Activated CD8-positive, alpha-beta memory T cell treated with anti-CD3 and anti-CD28 coated beads for 4 hours (primary cell): ENCODE measurements at places on chromosomes 4 and X.

DNA sequence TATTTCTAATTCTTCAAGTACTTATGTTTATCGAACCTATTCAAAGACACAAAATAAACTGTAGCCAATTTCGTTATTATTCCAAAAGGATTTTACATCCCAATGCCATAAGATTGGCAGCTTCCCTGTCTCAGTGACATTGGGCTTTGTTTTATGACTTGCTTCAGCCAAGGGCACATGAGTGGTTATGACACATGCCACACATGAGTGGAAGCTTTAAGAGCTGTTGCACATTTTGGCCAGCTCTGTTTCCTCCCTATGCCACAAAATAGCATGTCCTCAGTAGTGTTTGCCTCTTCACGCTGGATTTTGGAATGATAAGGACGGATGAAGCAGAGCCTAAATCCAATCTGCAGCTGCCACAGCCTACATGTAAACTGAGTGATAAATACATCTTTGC, 21.9 kb downstream of the SEC24D start:
- no peak for DNase-seq

DNA sequence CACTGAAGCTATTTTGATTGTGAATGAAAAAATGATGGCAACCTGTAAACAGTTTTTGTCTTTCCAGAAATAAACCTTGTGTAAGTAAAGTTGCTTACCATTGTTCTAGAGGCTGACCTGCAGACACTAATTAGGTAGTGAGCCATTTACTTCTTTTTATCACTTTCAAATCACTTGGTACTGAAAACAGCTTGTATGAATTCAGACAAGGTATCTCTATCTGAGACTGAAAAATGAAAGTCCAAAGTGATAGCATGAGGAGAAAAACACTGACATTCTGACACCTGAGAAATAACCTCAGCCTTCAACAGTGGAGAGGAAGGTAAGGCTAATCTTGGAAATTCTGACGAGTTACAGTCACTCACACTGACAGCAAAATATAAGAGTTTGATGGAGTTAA, 238.8 kb downstream of the GPC3 start:
- no peak for DNase-seq

GRCh38 chrX:24055043-24055356, 244 bp downstream of the EIF2S3 start:
- DNase-seq = peak; percentile 0

DNA sequence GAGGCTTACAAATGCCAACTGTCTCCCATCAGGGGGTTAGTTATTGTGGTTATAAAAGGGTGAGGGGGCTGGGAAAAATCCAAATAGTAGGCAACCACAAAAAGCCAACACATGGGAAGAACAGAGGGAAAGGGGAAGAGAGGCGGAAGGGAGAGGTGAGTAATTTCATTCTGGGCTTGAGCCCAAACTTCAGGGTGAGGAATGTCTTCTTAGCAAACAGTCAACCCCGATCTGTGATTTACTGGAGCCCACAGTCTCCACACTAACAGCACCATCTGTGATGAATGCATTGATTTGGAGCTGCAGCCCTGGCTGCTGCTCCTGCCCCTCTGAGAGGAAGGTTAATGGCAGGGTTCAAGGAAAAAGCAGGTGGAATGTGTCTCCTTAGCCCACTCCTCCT, 162.2 kb upstream of the GPR101 start:
- no peak for DNase-seq

GRCh38 chrX:105462186-105462585, 241.7 kb upstream of the TEX13A start:
- no peak for DNase-seq

- DNase-seq = no peak
Measured at GRCh38 chr4:47933840-47934239, 19.5 kb upstream of the NFXL1 start.

- no peak for DNase-seq
Measured at GRCh38 chr4:19971829-19972228, 279.9 kb upstream of the SLIT2 start.

DNA sequence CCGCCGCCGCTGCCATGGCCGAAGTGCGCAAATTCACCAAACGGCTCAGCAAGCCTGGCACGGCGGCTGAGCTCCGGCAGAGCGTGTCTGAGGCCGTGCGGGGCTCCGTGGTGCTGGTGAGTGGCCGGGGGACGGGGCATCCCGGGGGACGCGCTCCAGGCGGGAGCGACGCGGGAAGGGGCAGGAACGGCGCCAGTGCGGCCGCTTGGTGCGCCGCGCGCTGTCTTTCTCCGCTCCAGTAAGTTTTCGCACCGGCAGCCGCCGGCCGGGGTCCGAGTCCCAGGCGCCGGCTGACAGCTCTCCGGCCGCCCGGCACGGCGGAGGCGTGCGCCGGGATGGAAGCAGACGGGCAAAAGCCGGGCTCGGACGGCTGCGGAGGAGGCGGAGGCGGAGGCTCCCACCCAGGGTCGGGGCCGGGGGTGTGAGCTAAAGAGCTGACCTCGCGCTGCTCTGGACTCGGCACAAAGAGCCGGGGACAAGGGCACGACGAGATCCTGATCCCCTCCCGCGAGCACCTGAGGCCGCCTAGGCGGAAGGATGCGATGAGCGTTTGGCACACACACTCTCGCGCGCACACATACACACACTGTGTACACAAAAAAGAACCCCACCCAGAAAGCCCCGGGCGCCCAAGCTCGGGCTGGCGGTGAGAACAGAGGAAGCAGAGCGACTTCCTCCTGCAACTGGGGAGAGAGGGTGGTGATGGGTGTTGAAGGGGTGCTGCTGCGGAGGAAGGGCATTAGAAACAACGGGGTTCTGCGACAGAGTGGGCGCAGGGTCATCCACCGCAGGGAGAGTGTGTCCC, 545 bp downstream of the DOCK11 start:
- DNase-seq = peak; percentile 46

DNA sequence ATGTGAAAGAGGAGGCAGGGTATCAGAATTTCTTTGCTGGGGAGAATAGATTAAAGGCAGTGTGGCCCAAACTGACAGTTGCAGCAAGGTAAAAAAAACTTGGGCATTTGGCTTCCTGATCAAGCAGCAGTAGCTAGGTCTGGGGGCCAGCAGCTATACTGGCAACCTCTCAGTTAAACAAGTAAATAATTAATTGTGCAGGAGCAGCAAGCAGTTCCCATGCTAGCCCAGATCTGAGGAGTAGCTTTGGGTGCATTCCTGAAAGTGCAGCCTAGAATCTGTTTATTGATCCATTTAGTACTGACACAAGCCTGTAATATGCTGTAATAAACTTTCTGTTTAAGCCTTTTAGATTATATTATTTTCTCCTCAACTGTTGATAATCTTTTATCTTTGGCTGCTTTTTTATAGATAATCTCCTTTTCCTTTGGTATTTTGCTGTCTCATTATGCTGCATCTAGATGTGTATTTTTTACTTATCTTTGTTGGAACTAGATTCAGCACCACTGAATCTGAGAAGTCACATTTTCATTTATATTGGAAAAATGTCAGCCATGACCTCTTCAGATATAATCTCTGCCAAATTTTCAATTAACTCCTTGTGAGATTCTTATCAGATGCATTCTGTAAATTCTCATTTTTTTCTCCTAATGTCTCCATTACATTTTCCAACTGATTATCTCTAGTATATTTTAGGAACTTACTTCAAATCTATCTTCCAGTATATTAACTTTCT, 276.3 kb downstream of the STPG2 start:
- no peak for DNase-seq

GRCh38 chrX:12234534-12235329, 96.5 kb downstream of the FRMPD4 start:
- DNase-seq = no peak

- DNase-seq = no peak
Measured at GRCh38 chr4:70666369-70666768, at the start of gene JCHAIN. Gene JCHAIN, minus strand, starts transcription at chr4:70666508. Its CDS starts 18 bp downstream, at chr4:70666490.

DNA sequence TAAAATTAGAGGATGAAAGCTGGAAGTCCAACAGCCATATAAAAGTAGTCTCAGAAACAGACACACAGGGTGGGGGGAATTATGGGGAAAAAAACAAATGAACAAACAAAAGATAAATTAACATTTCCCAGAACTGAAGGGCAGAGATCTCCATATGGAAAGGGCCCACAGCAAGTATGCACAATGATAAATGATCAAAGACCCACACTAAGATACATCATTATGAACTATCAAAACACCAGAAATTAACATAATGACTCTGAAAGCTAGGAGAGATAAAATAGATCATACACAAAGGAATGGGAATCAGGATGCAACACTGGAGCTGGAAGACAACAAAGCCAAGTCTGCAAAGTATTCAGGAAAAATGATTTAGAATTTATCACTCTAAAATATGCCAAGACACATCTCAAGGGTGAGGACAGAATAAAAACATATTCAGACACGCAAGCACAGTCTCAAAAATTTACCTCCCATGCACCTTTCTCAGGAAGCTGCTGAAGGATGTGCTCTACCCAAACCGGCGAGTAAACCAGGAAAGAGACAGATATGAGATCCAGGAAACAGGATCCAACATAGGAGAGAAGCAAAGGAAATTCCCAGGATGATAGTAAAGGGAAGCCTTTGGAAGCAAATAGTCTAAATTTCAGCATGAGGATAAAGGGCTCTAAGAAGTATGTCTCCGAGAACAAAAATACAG, 30.7 kb upstream of the KCNE5 start:
- DNase-seq = no peak

DNA sequence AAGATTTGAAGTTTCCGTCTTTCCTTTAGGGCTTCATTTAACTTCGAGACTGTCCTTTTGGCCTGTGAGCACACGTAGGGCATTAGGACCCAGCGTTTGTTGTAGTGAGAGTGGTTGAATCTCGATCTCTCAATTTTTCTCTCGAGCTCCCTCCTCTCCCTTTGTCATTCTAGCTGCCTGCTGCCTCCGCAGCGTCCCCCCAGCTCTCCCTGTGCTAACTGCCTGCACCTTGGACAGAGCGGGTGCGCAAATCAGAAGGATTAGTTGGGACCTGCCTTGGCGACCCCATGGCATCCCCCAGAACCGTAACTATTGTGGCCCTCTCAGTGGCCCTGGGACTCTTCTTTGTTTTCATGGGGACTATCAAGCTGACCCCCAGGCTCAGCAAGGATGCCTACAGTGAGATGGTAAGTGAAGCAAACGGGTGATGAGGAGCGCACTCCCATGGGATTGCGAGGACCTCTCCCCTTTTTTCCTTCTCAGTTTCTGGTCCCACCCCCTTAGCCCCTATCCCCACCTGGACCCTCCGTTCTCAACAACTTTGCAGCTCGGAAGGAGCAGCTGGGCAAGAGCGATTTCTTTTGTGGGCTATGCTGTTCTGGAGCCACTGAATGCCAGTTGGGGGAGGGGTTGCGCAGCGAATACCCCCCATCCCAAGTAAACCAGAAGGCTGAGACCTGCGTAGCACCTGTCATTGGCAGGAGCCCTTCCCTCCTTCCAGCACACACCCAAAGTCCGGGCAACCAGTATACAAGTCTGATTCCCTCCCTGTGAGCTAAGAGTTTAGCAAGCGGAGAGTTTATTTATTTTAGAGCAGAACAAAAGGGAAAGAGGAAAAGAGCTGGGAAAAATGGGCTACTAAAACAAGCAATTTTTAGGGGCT, at the start of gene TMEM35A:
TSS of gene TMEM35A (plus strand) at position 164 of the 883 bp plus-strand sequence. CDS start at position 288, 124 bp downstream.
- DNase-seq = no peak

DNA sequence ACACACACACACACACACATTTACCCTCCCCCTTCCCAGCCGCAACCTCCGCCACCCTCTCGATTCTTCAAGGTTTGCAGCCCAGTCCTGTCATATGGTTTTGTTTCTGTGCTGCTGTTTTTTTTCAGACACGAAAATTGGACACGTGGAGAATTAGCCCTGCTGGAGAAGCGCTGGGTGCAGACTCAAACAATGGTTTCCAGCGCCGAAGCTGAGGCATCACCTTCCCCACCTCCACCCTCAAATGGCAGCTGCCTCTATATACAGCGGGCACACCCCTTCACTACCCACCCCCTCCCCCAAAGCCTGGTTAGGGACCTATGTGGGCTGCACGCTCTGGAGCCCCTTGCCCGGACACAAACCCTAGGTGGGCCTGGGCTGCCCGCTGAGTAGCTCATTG, 87.9 kb downstream of the BCOR start:
- no peak for DNase-seq

DNA sequence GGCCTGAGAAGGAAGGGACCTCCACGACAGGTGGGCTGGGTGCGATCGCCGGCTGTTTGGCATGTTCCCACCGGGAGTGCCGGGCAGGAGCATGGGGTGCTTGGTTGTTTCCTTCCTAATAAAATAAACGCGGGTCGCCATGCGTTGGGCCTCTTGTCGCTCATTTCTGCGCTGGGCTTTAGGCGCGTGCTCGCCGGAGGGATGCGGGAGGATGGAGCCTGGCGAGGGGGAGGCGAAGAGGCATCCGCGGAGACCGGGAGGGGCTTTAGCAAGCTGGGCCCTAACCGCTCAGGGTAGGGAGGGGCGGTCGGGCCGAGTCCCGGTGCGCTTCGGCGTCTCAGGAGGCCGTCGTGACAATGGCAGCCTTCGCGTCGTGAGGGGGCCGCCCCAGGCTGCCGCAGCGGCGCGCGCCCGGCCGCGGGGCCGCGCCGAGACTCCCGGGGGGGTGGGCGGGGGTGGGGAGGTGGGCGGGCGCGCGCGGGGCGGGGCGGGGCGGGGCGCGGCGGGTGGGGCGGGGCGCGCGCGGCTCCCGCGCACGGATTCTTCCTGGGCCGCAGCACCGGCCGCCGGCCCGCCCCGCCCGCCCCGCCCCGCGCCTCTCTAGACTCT, 476 bp upstream of the GDI1 start:
- DNase-seq = no peak

DNA sequence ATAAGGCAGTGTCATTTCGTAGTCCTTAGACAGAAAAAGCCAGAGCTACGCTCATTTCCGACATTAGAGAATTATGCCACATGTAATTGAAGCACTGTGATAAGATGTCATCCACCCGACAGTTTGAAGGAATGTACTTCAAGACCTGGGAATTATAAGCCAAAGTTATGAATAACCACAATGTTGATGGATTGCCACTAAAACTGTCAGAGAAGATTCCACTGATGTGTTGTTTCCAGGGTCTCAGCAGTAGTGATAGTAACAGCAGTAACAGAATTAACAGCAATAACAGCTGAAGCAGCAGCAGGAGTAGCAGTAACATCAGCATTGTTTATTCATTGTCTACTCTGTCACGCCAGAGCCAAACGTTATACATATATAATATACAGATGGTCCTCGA, 24.7 kb downstream of the RAB33A start:
- DNase-seq = no peak

DNA sequence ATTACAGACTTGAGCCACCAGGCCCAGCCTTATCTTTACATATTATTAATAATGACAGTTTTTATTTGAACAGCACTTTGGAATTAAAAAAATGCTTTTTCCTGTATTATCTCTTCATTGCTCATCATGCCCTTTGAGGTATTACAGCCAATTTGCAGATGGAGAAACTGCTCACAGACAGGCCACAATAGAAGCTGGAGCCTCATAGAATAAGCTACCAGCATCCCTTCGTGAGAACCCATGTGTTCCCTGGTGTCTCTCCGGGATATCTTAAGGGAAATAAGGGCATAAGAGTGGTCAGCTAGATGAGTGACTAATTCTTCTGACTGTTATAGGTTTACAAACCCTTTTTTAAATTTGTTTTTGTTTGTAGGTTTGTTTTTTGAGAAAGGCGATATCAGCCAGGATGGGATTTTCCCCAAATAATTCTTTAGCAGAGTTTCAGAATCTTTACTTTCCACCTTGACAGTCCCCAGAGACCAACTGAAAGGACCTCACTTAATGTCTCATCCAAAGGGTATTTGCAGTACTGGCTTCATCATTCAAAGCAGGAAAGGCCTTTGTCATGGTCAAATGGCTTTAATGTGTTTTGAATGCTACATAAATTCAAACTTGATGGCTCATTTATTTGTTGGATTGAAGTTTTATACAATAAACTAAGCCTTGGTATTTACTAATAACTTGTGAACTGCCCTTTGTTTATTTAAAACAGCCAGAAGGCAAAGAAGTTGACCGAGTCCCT, 48.0 kb upstream of the SOD3 start:
- no peak for DNase-seq
